Myocyte (in vitro differentiated cells): ENCODE measurements at places on chromosomes 4 and X.

GRCh38 chr4:54840992-54841768, 183.4 kb downstream of the KIT start:
- DNase-seq = peak; percentile 58

- DNase-seq = peak; percentile 78
Observed at GRCh38 chr4:5050520-5051277, 581 bp upstream of the STK32B start.

GRCh38 chr4:123093236-123093635, 170.8 kb upstream of the NUDT6 start:
- no peak for DNase-seq

DNA sequence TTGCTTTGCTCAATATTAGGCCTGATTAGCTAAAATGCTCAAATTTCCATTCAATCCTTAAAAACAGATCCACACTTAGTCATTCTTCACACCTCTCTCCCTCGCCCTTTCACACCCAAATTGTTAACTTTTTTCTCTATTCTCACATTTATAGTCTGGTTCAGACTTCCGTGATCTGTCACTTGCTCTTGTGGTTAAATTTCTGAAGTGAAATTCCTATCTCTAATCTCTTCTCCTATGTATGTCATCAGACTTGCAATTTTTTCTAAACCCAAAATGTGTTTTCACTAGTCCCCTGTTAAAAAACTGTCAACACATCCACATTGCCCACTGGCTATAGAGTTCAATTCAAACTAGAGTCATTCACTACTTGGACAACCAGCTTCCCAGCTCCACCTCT, 63.2 kb downstream of the SNCA start:
- no peak for DNase-seq

DNA sequence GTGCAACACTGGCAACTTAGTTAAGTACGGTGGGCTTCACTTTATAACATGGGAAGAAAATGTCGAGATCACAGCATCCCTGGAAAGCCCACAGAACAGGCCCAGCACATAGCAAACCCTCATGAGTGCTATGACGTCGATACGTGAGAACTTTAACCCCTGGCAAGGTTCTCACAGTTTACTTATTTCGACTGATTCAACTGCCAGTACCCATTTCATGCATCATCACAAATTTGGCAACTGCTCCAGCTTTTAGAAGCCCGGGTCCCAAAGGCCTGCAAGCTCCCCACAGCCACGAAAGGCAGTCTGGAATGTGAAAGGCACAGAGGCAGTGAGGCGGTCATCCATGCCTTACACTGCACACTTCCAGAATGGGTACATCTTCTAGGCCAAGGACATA, 41.2 kb downstream of the RELL1 start:
- no peak for DNase-seq

GRCh38 chr4:70927502-70928137, 25.5 kb downstream of the MOB1B start:
- DNase-seq = no peak

- no peak for DNase-seq
Observed at GRCh38 chr4:76600447-76600846, 165.4 kb downstream of the SHROOM3 start.

- DNase-seq = no peak
Observed at GRCh38 chrX:153774576-153775292, 6.1 kb upstream of the SRPK3 start.

GRCh38 chrX:69109706-69110105, 55.5 kb downstream of the PJA1 start:
- DNase-seq = peak; percentile 22

DNA sequence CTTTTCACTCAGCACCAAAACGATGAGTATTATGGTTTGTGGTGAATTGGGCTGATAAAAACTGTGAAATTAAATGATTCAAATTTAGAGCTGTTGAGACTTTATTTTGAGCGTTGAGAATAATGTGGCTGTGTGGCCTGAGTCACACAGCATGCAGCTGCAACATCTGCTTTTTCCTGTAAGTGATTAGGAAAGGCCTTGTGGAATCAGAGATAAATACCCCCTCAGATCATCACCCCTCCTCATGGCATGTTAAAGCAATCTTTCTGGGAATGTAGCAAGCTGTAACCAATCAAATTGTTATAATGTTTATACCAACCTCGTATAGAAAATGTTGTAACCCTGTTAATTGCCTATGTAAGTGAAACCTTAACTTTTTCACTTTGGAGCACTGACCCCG, 90.0 kb upstream of the GRPR start:
- no peak for DNase-seq
